DMS 273 treated with DMSO at 0.1 percent for 48 hours (cell line): ENCODE measurements at places on chromosomes 6 and 20.

- no peak for DNase-seq
Observed at GRCh38 chr6:72622094-72622940, 453 bp downstream of the KCNQ5 start.

GRCh38 chr6:28215425-28215824 is 9.7 kb upstream of the ZSCAN9 start:
- no peak for DNase-seq

DNA sequence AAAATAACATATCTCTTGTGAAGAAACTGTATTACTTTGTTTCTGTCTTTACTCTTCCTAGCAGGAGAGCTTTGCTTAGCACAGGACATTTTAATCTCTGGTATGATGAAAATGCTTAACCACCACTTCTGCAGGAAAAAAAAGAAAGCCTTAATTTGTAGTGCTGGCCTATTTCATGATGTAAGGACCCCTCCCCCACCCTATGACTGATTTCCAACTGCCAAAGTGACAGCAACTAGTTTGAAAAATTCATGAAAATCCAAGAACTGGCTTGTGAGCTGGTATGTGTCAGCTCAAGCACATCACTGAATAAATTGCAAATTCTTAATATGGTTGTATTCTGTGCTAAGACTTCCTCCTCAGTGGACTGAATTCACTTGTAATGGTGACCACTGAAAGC is 125.3 kb downstream of the REV3L start:
- DNase-seq = no peak

DNA sequence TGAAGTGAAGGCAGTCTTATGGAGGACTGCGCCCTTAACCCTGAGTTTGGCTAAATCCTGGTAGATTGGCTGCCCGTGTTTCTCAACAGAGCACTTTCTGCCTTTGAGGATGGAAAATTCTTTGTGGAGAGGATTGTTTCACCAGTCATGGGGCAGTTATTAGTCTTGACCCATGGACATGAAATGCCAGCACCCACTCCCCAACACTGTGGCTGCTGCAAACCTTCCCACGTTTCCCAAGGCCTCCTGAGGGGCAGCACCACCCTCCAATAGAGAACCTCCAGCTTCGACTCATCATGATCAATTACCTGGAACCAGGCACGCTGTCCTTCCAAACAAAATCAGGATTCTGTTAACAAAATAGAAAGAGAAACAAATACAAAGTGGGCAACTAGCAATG is 117.8 kb downstream of the PXDC1 start:
- DNase-seq = no peak

DNA sequence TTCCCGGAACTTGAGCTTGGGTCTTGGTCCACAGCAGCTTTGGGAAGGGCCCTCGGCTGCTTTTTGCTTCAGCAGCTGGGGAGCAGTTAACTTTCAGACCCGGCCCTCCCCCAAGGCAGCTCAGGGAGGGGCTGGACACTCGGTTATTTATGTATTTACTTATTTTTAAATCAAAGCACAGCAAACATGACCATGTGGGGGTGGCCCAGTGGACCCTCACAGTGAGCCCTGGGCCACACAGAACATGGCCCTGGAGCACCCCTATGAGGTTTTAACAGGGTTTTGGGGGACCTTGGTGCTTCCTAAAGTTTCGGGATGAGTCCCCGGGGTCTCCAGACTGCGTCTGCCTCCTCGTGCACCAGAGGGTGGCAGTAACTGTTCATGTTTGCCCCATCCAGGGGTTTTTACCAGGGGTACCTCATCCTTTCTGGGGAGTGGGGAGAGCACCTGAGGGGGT is 26.6 kb upstream of the NPBWR2 start:
- peak; percentile 41 for DNase-seq

GRCh38 chr6:149049230-149049629 is 268.3 kb upstream of the TAB2 start:
- no peak for DNase-seq

DNA sequence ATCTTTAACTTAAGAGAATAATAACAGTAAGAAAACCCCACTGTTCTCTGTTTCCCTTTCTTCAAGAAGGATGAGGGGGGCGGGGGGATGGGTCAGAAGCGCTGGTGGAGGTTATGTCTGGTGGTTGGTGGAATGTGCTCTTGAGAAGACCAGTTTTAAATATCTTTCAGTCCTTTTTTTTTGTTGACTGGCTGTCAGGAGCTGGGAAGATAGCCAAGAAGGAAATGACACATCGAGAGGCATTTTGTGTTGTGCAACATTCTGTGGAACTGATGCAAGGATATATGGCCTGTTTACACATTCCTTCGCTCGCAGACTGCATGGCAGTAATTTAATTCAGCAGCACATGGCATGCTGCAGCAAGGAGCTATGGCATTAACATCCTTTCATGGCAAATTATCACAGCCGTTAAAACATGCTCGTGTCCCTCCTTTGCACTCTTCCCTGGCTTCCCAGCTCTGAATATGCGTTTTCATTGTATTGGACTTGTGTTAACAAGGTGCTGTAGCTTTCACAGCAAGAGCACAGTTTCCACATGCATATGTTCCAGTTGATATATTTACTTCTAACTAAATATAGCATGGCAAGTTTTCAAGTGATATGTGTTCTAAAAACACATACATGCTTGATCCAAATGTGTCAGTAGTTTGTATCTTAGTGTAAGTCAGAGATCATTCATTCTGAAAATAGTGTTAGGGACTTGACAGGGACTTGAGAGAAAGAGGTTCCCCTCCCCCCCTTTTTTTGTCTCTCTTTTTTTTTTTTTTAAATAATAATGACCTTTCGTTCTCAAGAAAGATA is 68.2 kb upstream of the SUPT3H start:
- DNase-seq = peak; percentile 38

- DNase-seq = peak; percentile 67
Observed at GRCh38 chr20:37534401-37535157, 6.9 kb upstream of the BLCAP start.

GRCh38 chr6:158608221-158608620 is 36.3 kb downstream of the DYNLT1 start:
- DNase-seq = no peak

- no peak for DNase-seq
Observed at GRCh38 chr6:159693894-159694545, 979 bp upstream of the SOD2 start.

GRCh38 chr6:28104392-28105244 is 19.8 kb upstream of the ZSCAN16 start:
- peak; percentile 31 for DNase-seq

DNA sequence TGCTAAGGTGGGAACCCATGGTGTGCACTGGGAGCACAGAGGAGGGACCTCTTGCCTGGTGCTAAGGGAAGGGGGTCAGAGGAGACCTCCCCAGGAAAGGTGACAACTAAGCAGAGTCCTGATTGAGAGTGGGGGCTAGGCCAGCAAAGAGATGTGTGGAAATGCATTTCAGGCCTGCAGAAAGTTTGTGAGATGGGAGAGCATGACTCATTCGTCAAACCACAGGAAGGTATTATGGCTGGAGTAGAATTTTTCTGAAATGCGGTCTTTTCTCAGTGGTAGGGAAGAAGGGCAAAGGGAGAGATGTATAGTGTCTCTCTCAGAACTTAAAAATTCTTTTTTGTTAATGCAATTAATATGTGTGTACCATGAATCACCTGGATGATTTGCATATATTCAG is 23.6 kb upstream of the EDN1 start:
- no peak for DNase-seq

DNA sequence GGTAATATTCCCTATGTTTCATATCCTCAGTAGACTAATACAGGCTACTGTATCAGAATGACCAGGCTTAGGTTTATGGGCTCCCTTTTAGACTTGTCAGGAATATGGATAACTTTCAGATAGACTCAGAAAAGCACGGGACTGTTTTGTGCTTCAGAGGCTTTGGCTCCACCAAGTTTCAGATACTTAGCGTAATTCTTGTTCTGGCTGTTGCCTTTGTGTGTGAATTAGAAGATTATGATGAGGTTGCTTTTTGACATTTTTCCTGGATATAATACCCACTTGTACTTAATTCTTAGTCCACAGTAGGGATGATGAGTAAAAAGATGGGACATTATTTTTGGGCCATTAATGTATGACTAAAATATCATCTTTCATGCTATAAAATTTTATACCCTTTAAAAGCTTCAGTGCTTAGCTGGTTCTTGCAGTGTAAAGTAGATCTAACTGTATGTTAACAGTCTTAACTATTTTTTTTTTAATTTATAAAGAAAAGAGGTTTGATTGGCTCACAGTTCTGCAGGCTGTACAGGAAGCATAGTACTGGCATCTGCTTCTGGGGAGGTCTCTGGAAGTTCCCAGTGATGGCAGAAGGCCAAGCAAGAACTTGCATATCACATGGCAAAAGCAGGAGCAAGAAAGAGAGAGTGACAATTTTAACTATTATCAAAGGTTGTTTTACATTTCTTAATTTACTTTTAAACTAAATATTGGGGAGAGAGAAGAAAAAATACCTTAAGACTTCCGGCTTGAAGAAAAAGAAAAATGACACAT is 120.7 kb downstream of the ZFAND3 start:
- peak; percentile 11 for DNase-seq

- no peak for DNase-seq
Observed at GRCh38 chr20:58611236-58612030, 39.6 kb upstream of the STX16 start.

- no peak for DNase-seq
Observed at GRCh38 chr6:68911334-68911733, 276.3 kb downstream of the ADGRB3 start.

DNA sequence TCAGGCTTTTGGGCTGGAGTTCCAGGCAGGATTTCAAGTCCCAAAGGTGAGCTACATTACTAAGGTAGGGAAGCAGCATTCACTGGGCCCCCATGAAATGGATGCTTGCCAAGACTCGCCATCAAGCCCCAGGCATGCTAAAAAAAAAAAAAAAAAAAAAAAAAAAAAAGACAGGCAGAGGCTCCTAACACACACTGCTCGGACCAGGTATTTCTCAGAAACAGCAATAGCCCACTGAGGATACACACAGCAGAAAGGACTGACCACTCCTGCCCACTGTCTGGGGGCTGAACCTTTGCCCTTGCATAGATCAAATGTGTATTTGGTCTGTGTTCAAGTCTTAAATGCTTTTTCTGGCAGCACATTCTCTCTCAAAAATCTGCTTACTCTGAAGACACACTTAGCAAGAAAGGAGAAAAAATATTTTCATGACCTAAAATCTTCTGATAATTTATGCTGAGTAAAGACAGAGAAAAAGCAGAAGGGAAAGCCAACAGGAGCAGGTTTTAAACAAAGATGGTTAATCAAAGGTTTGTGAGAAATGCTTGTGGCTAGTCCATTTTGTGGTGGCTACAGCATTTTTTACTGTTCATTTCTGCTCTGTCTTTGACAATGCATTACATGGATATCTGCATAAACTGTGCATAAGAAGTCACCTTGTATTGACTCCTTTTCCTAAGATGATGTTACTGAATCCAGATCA is 37.9 kb upstream of the BEND6 start:
- no peak for DNase-seq

- DNase-seq = peak; percentile 24
Observed at GRCh38 chr20:49888212-49889000, 26.9 kb downstream of the SPATA2 start.

- DNase-seq = no peak
Observed at GRCh38 chr6:136526196-136526930, 23.9 kb downstream of the MAP7 start.

DNA sequence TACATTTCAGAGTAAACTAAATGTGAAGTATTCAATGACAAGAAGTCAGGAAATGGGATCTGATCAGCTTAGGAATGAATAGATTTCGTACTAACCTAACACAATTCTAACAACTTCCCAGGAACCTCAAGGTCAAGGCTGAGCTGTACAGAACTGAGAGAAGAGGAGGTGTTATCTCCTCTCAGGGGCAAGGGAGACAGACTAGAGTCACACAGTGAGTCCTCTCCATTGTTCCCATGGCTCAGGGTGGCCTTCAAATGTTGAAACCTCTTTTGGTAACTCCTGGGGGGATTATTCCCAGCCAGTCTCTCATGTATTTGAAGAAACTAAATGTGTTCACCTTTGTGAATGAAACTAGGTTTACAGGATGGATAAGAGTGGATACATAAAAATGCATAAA is 27.7 kb downstream of the ELOVL2 start:
- no peak for DNase-seq

DNA sequence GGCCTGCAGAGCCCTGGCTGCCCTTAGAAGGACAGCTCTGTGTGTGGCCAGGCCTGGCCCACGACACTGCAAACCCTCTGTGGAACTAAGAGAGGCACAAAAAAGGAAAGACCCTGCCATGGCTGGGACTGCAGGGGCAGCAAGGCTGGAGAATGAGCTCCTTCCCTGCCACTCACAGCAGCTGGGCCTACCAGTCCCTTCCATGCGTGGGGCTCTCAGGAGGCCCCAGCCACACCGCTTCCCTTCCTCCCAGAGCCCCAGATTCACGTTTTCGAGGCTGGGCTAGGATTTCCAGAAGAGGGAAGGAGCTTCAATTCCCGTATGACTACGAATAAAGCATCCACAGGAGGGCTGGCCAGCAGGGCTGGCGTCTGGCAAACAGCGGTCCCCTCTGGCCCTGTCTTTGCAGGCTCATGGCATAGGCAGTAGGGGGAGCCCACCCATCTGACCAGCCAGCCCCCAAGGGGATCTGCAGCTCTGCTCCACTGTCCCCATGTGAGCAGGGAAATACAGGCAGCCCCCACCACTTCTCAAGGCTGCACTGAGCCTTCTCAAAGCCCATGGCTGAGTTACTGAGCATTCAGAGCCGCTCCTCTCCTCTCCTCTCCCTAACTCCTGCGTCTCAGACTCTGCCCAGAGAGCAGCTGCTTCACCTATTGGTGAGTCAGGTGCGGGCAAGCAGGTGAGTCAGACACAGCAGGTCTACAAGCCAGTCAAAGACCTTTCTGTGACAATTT is 53.1 kb downstream of the NINL start:
- DNase-seq = no peak

GRCh38 chr6:55518529-55519060 is 60.4 kb downstream of the HMGCLL1 start:
- DNase-seq = no peak

DNA sequence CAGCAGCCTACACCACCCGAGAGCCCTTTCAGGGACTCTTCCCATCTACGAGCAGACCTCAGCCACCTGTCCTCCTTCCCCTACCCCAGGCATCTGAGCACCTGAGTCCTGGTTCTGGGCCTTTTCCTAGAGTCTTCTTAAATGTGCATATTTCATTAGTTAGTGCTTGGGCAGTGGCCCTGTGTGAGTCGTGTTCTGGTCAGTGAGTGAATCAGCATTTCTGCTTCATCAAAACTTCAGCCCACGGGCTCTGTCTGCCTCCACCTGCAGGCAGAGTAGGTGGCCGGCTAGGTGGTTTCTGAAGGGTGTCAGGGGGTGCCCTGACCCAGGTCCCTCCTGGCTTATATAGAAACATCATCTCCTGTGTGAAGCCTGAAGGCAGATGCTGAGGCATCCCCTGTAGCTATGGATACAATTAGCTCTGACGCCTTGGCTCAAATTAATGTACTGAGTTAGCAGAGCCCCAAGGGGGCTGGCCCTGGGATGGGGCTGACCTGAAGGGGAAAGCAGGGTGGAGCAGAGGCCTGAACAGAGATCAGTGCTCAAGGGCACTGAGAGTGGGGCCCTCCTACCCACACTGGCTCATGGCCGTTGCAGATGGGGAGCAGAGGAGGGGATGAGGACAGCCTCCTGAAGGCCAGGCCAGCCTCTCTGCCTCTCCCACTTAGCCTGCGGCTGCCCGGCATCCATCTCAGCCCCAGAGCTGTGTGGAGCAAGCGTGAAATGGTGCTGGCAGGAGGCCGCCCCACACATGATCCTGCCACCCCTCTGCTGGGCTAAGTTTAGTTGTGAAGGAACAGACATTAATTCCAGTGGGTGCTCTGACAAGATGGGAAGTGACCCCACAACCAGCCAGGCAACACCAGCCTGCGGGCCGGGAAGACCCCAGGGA is 13.6 kb downstream of the IP6K3 start:
- no peak for DNase-seq
